ENCODE measurements at places on chromosomes 1 and 21. TPM values are rescaled to one million over a fixed set of nuclear protein-coding genes. Genes with fewer than 3 reads are reported as not detected.
A peak's percentile ranks its signal among the peaks of the same experiment; 100 is the strongest.

GBP6 gene
- not detected for total RNA-seq

SYNC gene
- 71.5 TPM for total RNA-seq

AGT gene
- 42.0 TPM for total RNA-seq

DUSP10 gene
- 2.3 TPM for total RNA-seq

CELSR2 gene
- total RNA-seq = 10.0 TPM

LRRC71 gene
- not detected for total RNA-seq

DNA sequence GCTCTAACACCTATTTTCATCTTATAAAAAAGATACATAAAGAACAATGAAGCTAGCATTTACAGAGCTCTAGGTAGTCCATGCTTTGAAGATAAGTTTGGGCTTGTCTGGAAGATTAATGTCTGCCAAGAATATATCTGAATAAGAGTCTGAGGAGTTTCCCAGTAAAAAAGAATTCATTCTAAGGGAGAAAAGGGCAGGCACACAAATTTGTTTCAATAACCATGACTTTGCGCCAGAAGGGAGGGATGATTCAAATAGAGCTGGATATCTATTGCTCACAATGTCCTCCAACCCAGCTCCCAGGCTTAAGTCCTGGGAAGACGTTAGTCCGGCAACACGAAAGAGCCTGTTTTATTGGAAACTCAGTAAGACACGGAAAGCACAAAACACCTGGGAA lies 9.7 kb upstream of the TTLL7 start:
- H3K4me3 ChIP-seq = no peak overlapping the region
- H3K27me3 ChIP-seq = no peaks in the 10 kb centered on the region
- H3K4me1 ChIP-seq = peaks cover 9% of the 10 kb centered on the region
- no peak overlapping the region for H3K27ac ChIP-seq

DNA sequence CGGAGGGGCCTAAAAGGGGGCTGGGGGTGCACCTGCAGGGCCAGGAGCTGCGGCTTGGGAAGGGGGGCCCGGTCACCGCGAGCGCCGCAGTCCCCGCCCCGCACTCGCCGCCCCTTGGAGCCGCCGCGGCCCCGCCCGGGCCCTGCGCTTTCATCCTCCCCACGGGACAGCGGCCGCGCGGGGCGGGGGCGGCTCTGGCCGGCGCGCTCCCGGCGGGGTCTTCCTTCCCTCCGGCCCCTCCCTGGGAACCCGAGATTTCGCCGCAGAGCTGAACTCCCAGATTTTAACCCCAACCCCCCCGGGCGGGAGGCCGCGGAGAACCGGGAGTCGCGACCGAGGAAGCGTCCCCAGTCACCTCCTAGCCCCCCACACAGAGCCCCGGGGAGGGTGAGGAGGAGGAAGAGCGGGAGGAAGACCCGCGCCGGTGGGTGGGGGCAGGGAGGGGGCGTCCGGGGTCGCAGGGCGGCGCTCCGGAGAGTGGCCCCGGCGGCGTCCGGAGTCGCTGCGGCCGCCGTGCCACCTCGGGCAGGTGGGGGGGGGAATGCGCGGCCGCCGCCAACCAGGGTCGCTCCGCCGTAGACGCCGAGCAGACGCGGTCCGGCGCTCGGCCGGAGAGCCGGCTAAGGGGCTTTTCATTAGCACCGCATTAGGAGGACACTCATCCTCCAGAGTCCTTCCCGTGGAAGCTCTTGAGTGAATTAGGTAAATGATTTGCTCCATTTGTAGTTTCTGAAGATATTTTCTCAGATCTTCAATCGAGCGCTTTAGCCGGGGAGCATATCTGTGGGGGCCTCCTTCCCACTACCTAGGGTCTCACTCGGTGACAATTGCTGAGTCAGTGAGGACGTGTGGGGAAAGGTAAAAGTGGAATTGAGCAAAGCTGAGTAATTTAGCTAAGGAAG lies 31.6 kb upstream of the NFIA start:
- H3K27me3 ChIP-seq = no peaks in the 10 kb centered on the region
- no peaks in the 10 kb centered on the region for H3K36me3 ChIP-seq
- H3K27ac ChIP-seq = peak overlapping the region; percentile 99
- DNase-seq = no peak
- peak overlapping the region; percentile 89 for H3K4me3 ChIP-seq

DNA sequence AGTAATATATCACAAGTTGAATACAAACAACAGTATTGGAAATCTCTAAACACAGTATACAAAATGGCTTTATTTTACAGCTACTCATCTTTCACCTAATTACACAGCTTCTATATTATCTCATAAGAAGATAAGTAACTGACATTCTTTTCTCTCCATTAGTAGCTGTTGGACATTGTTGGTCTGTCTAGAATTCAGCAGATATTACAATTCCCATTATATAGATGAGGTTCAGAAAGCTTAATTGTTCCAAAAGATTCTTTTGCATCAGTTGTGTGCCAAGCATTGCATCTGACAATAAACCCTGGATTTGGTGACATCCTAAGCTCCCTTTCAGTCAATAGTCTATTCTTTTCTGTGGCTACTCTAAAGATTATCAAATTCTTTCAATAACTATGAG lies 187.0 kb downstream of the NTMT2 start:
- H3K4me1 ChIP-seq = no peaks in the 10 kb centered on the region
- H3K27me3 ChIP-seq = no peaks in the 10 kb centered on the region
- DNase-seq = no peak
- no peak overlapping the region for H3K4me3 ChIP-seq
- no peaks in the 10 kb centered on the region for H3K36me3 ChIP-seq

GRCh38 chr1:8384088-8384487 lies 66.2 kb downstream of the SLC45A1 start:
- H3K27me3 ChIP-seq = no peaks in the 10 kb centered on the region
- no peak for DNase-seq
- no peak overlapping the region for H3K27ac ChIP-seq
- peaks cover 82% of the 10 kb centered on the region for H3K4me1 ChIP-seq
- no peaks in the 10 kb centered on the region for H3K36me3 ChIP-seq
- no peak overlapping the region for H3K4me3 ChIP-seq

DNA sequence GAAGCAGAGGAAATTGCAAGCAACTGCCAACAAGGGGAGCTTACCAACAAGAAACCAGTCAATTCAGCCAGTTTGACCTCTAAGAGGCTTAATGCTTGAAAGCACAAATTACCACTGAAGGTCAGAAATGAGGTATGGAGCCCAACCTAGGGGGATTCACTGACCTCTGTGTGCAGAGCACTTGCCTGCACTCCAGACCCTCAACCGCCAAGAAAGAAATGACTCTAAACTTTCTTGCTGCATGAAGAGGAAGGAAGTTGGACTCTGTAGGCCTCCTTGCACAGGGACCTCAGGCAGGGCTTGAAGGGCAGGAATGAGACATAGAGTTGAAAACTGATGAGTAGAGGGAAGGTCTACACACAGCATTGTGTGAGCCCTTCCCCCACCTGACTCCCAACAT lies 10.0 kb downstream of the ARMH1 start:
- no peak for DNase-seq
- H3K27ac ChIP-seq = no peak overlapping the region
- H3K4me3 ChIP-seq = no peak overlapping the region
- H3K27me3 ChIP-seq = no peaks in the 10 kb centered on the region
- no peaks in the 10 kb centered on the region for H3K4me1 ChIP-seq

DNA sequence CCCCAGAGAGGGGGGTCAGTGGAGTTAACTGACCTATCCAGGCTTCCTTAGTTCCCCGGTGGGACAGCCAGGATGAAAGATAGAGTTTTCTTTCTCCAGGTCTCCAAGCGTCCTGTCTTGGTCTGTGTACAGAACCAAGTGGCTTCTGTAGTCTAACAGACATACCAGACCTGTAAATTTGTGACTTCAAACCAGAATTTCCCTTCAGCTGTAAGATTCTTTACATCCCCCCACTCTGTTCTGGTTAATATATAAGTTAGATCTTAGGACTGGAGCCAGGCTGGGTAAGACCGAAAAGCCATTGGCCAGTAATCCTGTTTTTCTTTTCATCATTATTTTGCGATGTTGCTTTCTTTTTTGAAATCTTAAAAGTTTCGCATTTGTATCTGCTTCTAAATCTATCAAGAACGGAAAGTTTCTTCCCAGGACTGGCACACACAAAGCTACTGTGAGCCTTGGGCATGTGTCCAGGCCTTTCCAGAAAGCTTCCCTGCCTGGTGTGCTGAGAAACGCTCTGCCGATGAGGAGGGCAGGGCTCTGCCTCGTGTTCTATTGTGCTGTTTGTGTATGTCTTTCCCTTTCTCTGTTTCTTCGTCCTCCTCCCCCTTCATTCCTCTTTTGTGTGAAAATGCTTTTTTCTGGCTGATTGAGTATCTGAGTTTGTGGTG lies 72.3 kb downstream of the RGL1 start:
- H3K27me3 ChIP-seq = no peaks in the 10 kb centered on the region
- H3K27ac ChIP-seq = peak overlapping the region; percentile 81
- H3K4me3 ChIP-seq = peak overlapping the region; percentile 61
- no peaks in the 10 kb centered on the region for H3K36me3 ChIP-seq
- peaks cover 62% of the 10 kb centered on the region for H3K4me1 ChIP-seq

DNA sequence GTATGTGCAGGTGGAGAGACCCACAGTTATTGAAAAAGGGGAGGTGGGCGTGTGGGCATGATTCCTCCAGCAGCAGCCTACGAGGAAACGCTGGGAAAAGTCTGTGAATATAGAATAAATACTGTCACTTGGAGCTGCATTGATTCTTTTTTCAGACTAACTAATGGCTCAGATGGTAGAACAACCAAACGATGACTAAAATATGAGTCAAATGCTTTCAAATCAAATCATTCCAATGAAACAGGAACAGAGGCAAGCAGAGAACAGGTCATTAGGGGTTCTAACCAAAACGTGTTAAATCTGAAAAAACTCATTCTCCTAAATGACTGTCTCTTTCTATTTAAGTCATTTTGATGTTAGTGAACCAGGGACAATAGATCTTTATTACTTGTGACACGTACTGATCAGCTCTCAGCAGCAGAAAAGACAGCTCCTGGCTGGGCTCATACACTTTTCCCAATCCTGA lies 35.1 kb upstream of the SEC16B start:
- H3K27ac ChIP-seq = no peak overlapping the region
- no peak overlapping the region for H3K4me3 ChIP-seq
- no peaks in the 10 kb centered on the region for H3K27me3 ChIP-seq

DNA sequence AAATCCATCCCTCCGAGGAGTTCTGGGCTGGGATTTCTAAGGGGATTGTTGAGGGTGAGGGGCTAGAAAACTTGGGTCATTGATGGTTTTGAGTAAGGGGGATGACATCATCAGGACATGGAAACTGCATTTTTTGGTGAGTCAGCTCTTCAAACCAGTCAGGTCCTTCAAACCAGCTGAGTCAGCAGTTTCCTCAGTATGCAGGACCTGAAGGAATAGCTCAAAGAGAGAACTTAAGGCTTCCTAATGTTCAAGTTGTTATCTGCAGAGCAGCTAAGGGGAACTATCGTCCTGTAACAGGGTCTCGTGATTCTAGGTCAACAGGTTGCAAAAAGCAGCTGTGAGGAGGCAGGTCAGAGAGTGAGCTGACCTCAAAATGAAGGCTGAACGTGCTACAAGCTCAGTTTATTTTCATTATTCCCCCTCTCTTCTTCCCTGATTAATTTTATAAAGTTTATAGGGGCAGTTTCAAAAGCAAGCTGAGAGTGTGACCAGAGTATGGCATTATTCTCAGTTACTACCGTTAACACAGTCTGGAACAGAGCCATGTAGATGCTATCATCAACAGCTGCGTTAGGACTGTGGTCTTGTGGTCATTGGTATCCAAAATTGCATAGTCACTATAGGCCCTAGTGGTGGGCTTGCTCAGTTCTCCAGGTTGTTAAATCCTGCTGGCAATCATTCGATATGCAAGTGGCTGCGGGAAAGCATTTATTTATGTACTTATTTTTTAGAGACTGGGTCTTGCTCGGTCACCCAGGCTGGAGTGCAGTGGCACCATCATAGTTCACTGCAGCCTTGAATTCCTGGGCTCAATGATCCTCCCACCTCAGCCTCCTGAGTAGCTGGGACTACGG lies 10.7 kb upstream of the SDC3 start:
- H3K27ac ChIP-seq = no peak overlapping the region
- DNase-seq = no peak

DNA sequence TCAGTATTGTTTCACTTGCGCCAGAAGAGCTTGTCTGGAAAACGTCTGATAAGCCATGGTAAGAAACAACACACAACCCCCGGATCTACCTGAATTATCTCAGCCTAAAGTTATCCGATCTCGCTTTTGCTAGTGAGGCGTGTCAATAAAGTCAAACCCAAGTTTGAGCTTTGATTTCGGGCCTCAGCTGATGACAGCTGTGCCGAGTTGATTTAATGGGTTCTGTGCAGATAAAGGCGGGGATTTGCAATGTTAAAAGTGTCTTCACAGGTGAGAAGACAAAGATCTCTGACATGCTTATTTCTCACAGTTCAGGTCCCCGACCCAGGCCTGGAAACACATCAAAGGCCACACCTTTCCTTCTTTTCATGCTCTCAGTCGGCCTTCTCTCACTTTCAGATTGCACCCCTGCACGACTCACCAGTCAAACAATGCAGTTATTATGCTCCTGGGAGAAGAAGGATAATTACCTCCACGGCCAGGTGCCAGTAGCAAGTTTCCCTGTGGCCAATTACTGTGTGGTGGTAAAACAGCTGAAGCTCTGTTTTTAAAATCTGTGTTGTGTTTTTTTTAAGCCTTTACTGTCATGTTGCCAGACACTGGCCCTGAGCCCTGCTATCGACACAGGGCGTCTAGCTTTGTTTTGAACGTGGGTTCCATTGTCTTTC lies 245.3 kb upstream of the RUNX1 start:
- H3K4me1 ChIP-seq = no peaks in the 10 kb centered on the region
- H3K36me3 ChIP-seq = no peaks in the 10 kb centered on the region
- H3K27ac ChIP-seq = no peak overlapping the region
- H3K4me3 ChIP-seq = no peak overlapping the region
- H3K27me3 ChIP-seq = no peaks in the 10 kb centered on the region

DNA sequence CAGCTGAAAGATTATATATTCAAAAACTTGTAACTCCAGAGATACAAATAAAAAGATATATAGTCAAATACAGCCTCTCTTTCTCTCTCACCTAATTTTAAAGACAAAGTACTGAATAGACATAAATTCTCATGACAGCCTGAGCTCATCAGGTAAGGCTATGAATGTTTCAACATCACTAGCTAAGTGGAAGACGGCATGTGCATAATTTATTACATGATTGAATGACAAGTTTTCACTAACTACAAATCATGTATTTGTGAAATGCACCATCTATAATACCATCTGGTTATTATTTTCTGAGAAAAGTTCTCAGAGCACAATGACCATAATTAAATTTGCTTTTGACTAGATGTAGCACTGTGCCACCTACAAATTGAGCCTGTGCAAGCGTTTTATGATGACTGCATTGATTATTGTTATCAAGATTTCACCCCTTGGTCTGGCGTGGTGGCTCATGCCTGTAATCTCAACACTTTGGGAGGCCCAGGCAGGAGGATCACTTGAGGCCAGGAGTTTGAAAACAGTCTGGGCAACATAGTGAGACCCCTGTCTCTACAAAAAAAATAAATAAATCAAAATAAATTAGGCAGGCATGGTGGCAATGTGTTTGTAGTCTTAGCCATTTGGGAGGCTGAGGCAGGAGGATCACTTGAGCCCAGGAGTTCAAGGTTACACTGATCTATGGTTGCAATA lies 128.2 kb downstream of the APP start:
- H3K4me3 ChIP-seq = no peak overlapping the region
- H3K36me3 ChIP-seq = no peaks in the 10 kb centered on the region
- H3K27ac ChIP-seq = no peak overlapping the region
- H3K27me3 ChIP-seq = no peaks in the 10 kb centered on the region

GRCh38 chr1:239858529-239858928 lies 233.2 kb upstream of the FMN2 start:
- no peaks in the 10 kb centered on the region for H3K27me3 ChIP-seq
- H3K27ac ChIP-seq = no peak overlapping the region
- DNase-seq = no peak
- H3K4me3 ChIP-seq = no peak overlapping the region
